ENCODE measurements at places on chromosomes 7 and 10.
A peak's percentile ranks its signal among the peaks of the same experiment; 100 is the strongest.

DNA sequence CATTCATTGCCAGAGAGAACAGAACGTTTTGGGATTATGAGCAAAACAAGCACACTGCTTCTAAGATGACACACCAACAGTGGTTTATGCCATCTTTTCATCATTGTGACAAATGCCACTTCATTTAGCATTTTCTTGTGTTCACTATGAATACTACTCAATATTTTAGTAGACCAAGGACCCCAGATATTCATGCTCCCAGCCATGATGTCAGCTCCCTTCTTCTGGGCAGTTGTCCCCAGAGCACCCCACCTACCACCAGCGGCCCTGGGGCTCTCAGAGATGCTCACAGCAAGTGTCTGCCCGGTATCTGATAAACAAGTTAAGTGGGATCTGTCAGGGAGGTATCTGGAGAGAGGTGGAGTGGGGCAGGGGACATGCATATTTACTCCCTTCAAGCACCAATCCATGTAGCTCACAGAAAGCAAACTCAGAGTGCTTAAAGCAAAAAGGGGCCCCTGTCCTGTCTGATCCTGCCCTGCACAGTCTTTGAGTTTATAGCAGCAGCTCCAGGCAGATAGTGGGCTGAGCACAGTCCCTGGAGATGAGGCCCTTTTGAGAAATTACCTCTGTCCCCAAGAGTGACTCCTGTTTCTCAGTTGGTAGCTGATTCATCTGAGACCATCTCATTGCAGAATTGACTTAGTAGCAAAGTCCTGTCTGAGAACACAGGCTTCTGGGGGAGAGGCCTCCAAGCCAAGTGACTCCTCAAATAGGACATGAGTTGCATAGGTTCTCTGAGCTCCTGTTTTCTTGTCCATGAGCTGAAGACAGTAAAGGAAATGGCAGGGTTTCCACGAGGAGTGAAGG is 281.8 kb upstream of the KLF6 start:
- DNase-seq = peak; percentile 10

GRCh38 chr10:88642963-88643362 is 21.3 kb upstream of the LIPF start:
- DNase-seq = no peak

- DNase-seq = no peak
These were observed 277.4 kb upstream of the PHYHIPL start for GRCh38 chr10:58898854-58899573.

GRCh38 chr7:4066626-4067475 is 615.2 kb upstream of the FOXK1 start:
- no peak for DNase-seq

DNA sequence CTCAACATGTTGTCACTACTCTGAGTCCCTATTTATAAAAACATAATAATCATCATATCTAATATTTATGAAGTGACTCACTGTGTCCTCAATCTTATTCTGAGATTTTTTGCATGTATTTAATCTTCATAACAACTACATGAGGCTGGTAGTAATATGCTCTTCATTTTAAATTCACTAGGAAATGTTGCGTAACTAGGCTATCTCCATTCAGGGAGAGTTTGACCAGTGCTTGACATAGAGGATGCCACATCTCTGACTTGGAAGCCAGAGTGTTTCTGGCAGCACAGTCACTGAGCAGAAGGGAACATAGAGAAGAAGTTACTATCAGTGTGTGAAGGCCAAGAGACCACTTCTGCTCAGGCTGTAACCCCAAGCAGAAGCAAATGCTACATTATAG is 88.9 kb downstream of the FAM13C start:
- no peak for DNase-seq

DNA sequence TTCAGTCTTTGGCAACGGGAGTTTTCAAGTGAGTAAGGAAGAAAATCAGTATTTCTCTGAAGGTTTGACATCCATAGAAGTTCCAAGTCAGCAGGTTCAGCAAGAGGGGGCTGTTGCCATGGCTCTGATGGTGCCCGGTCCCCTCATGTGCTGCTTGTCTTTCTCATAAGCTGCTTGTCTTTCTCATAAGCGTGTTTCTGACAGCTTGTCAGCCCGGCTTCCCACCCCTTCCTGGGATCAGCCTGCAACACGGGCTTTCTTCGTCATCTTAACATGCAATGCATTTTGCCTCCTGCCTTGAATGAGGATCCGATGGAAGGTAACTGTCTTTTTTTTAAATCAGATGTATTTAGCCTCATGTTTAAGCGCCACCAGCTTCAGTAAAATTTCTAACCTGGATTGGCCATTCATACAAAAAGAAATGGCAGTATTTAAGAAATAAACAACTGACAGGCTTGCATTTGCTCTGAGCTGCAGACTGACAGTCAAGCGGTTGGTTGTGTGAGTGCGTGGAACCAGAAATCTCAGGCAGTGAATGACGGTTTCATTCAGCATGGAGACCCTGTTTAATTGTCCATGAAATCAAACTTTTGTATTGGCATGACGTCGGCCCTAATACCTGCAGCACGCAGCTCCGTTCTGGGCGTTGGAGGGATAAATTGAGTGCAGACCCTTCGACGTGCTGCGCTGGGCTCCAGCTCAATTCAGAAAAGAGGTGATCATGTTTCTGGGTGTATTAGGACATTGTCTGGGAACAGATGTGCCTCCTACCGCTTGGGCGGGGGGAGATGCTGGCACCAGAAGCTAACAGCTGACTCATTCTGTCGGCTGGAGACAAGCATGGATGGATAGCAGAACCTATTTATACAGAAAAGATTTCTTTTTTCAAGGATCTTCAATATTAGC is 454.7 kb upstream of the FOXK1 start:
- DNase-seq = no peak

DNA sequence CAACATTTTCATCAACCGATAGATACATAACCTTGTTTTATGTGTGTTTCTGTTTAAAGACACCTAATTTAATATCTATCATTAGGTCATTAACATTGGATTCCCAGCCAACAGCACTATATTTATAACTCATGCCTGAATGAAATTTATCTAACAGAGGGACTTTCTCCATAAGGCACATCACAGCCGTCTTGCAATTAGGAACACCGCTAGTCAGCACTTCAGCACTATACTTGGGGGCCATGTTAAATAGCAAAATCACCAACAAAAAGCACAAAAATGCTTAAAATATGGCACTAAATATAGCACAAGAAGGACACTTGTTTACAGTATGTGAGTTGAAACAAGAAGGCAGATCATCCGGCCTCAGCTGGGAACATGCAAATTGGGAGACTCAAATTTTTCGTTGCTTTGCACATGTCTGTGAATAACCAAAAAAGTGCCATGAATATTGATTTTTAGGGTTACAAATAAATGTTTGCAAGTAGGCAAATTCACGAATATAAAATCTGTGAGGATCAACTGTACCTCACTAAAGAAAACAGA is 51.0 kb downstream of the TLL2 start:
- no peak for DNase-seq

- DNase-seq = no peak
These were observed 216.7 kb downstream of the ADAM12 start for GRCh38 chr10:126171555-126171954.
